ENCODE measurements at places on chromosomes 2 and 18. TPM values are rescaled to one million over a fixed set of nuclear protein-coding genes. Genes with fewer than 3 reads are reported as not detected.

AGXT gene
- total RNA-seq: not detected

USP40 gene
- 38.3 TPM for total RNA-seq

GPR45 gene
- total RNA-seq: 0.98 TPM

OTX1 gene
- total RNA-seq: 1.2 TPM

C2orf66 gene
- total RNA-seq: not detected

LGALSL gene
- 12.2 TPM for total RNA-seq

SPATA3 gene
- total RNA-seq: not detected

DTNB gene
- total RNA-seq: 18.0 TPM

DNAH7 gene
- 0.45 TPM for total RNA-seq

AFF3 gene
- total RNA-seq: 2.8 TPM
